ENCODE measurements at places on chromosomes 12 and 14.

- DNase-seq, result no peak
Observed at GRCh38 chr14:75443203-75443969, 15.6 kb downstream of the JDP2 start.

- peak; percentile 87 for DNase-seq
Observed at GRCh38 chr14:96391293-96392118, 422 bp upstream of the AK7 start.

GRCh38 chr12:13060581-13060980 is 16.4 kb downstream of the FAM234B start:
- DNase-seq, result no peak

DNA sequence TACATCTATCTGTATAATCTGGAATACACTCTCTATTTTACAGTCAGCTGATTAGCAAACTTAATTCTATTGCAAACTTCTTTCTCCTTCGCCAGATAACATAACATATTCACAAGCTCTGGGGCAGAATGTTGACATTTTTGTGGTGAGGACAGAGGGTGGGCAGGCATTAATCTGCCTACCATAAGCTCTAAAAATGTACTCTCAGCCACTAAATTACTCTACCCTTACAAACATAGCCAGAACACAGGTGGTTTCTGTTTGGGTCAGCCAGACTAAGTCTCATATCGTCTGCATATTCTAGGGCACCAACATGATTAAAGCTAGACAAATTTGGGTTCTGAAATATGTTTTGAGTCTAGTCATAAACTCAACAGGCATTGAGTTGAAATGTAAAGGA is 90.1 kb downstream of the SLC6A15 start:
- peak; percentile 82 for DNase-seq

DNA sequence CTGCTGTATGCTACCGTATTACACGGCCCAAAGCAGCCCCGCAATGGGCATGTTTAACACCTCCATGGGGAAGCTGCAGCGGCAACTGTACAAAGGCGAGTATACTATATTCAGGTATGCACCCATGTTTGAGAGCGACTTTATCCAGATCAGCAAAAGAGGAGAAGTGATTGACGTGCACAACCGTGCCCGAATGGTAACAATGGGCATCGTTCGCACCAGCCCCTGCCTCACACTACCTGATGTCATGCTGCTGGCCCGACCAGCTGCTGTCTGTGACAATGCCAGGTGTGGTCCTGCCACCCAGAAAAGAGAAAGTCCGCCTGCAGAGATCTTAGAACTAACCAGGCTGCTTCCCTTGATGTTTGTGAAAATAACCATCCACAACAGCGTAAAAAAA is 630 bp downstream of the GARIN6 start:
- no peak for DNase-seq

DNA sequence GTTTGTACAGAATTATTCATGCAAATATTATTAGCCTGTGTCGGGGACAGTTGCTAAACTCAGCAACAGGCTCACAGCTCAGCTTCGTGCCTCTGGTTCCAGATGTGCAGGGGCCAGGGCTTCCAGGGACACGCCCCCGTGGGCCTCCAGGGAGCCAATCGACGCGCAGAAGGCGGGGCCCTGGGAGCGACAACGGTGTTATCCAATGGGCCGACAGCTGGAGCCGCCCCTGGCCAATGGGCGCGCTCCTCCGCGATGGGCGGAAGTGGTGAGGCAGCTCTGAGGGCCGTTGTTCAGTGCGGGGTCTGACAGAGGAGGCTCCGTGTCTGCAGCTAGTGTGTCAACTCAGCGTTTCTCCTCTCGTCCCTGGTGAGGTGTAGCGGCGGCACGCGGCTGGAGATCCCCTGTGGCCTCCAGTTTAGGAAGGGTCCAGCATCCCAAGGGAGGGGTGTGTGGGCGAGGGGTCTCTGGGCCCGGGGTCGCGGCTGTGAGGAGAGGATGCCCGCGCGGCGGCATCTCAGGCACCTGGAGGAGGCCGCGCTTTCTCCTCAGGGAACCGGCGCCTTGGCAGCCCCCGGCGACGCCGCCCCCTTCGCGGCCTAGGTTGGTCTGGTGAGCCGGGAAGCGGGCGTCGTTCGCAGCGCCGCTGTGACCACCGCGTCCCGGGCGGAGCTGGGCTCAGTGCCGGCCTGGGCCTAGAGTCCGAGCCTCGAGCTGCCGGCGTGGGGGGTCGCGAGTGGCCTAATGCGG is at the start of gene TRAFD1:
TRAFD1 (plus strand) TSS at position 311 of the 750 bp plus-strand sequence. CDS start 4,963 bp downstream, outside the sequence.
- DNase-seq, result peak; percentile 90

DNA sequence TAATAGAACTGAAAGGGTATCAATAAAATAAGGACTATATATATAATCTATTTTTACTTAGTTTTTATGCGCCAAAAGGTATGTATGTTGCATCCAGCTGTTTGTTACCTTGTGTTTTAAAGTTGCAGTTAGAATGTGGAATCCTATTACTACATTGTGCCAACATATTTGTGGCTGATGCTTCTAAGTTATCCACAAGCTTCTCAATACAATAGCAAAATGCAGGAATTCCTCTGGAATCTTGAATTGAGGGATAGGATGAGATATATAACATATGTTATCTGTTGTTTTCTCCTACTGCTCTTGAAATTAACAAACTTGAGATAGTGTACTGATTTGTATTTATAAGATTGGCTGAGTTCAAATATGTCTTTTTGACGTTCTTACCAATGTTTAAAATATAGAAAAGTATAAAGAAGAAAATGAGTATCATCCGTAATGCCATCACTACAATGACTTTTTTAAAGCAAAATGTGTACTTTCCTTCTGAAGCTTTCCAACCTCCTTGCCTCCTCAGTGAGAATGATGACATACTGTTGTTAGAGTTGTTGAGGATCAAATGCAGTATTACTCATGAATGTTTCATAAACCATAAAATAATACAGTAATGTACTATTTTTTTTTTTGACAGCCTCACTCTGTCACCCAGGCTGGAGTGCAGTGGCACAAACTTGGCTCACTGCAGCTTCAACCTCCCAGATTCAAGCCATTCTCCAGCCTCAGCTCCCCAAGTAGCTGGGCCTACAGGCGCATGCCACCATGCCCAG is 6.6 kb downstream of the RAP1B start:
- DNase-seq, result no peak

DNA sequence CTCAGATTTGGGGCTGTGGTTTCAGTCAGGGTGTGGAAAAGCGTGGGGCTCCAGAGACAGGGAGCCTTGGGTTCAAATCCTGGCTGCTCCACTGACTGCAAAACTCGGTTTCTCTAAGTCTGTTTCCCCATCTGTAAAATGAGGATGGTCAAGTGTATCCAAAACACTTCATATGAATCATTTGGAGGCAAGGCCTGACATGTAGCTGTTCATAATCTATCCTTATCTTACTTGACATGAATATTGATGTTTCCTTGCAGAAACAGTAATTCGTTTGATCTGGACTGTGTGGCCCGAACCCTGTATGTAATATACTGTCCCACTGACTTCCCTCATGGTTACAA is 1.5 kb upstream of the CCDC63 start:
- DNase-seq, result no peak

Measured in MM.1S (cell line).